Left ventricle myocardium inferior (tissue), 1 donor: ENCODE measurements at places on chromosomes 5 and 9. TPM values are rescaled to one million over a fixed set of nuclear protein-coding genes. Genes with fewer than 3 reads are reported as not detected.

The BASP1 gene
- total RNA-seq = 3.7 TPM

GRCh38 chr5:14628346-14628745 is 36.2 kb upstream of the OTULIN start:
- no peak for DNase-seq

GRCh38 chr5:14864181-14864812 is 7.3 kb downstream of the ANKH start:
- DNase-seq = no peak

DNA sequence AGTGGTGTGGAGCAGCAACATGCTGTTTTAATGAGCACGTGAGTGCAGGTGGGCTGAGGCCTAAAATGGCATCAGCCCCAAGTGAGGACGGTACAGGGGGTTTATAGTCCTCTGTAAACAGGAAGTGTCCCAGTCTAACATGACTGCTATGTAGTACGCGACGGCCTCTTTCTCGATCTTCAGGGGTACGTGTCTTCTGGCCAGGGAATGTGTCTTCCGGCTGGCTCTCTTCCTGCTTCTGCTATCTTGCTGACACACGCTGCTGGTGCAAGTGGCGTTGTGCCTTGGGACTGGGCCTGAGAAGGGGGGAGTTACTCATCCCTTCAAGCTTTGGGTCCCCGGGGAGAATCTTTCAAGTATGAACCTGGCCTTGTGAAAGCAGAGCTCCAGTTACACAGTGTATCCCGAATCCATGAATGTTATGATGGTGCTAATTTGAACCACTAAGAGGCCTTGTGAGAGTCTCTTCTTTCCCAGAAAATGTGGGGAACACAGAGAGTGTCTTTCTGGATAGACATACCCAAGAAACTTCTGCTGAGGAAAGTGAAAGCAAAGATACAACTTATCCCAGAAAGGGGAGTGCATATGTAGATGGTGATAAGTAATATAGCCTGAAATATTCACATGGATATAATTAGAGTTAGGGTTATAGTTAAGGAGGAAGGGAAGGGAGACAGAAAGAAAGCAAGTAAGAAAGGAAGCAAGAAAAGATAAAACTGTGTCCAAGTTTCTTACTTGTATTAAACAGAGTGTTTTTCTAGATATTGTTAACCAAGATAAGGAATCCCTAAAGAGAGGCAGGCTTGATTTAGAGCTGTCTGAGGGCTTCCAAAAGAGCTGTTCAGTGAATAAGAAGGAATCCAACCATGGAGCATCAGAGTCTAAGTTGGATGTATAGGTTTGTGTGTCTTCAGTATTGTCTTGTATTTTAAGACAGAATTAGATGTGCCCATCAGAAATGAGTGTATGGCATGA is 35.5 kb upstream of the ANXA2R start:
- peak; percentile 50 for DNase-seq

The PCSK1 gene
- total RNA-seq = 0.38 TPM

The NR4A3 gene
- total RNA-seq = 6.2 TPM

GRCh38 chr9:20408513-20408912 is 213.8 kb downstream of the MLLT3 start:
- DNase-seq = no peak

DNA sequence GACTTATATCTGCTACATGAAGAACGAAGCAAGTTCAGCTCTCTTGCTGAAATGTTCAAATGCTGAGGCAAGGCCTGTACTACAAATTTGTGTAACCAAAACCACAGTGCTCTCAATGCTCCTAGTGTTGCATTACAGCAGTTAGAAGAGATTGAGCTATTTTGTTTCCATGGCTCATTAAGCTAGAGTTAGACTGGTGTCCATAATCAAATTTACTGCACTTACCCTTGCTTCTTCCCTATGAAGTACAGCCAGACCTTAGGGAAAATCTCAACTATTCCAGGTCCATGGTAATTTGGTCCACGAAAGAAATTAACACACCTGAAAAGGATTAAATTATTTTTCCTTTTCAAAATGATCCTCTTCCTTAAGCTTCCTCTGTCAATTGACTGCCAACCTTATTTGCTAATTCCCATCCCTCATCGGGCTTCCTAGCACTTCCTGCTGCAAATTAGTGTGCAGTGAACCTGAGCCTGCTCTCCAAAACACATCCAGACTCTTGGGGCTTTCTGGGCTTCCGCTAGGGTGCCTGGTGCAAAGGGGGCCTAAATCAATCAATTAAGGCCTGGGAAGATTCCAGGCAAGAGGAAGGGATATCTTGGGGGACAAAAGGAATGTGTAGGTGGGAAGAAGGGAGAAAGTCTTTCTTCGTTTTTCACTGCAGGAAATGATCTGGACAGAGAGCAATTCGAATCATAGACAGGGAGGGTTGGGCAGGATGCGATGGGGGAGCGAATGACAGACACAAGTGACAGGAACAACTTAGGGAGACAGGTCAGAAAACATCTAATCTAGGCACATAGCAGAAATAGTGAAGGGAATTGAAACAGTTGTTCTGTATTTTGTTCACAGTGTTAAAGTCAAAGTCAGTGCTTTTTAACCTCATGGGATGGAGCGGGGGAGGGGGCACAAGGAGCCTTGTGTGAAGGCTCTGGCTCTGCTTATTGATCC is 542.4 kb downstream of the RAB3C start:
- DNase-seq = no peak

DNA sequence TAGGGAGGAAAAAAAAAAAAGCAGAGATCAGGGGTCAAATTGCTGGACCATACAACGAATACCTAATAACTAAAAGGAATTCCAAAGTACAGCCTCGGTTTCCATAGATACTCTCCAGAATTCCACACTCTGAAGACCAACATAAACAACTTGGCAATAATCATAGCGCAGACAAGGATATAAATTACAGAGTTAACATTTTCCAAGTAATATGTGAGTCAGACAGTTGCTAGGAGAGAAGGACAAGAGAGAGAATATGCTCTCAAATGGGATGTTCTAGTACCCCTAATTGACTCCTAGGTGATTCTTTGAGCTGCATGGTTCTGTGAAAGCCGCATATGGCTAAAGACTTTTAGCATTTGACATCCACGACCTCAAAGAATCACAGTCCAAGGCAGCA is 165.2 kb downstream of the FRMD3 start:
- no peak for DNase-seq

DNA sequence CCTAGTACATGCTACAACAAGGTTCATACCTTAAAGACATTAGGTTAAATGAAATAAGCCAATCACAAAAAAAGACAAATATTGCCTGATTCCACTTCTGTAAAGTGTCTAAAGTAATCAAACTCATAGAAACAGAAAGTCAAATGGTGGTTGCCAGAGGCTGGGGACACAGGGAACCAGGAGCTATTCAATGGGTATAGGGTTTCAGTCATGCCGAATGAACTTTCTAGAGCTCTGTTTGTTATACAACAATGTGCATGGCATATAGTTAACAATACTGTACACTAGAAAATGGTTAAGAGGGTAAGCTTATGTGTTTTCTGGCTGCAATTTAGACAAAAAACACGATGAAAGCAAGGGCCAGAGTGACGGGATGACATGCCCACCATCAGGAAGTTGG is 70.8 kb upstream of the EGFLAM start:
- DNase-seq = no peak

The HMGCR gene
- 10.2 TPM for total RNA-seq

DNA sequence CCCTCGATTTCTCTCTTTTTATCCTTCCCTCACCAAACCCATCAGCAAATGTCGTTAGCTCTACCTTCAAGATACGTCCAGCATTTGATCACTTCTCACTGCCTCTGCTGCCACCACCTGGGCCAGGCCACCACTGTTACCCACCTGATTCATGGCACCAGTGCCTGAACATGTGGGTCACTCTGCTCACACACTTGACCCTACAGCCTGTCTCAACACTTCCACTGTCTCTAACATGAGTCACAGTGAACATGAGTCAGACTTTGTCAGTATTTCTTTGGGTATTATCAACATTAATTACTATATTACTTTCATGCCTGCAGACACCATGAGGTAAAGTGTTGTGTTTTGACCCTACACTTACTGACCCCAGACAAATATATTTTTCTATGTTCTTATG is 19.6 kb downstream of the SLC24A2 start:
- no peak for DNase-seq

GRCh38 chr5:96339862-96340261 is 93.2 kb downstream of the PCSK1 start:
- DNase-seq = no peak

DNA sequence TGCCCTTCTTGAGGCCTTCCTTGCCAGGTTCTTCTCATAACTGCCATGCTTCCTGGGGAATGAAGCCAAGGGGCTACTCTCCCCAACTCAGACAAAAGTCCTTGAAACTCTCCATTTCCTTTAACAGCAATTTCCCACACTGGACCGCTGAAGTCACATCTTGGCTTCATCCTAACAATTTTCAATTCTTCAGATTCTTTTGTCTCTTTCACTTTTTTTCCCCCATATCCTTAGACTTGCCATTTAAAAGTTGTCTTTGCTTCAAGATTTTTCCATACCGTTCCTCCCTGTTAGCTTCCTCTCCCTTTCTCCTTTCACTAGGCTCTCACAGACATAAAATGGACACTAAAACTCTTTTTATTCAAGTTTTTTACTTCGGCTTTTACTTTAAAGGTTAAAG is 93.1 kb upstream of the ITGA1 start:
- no peak for DNase-seq

DNA sequence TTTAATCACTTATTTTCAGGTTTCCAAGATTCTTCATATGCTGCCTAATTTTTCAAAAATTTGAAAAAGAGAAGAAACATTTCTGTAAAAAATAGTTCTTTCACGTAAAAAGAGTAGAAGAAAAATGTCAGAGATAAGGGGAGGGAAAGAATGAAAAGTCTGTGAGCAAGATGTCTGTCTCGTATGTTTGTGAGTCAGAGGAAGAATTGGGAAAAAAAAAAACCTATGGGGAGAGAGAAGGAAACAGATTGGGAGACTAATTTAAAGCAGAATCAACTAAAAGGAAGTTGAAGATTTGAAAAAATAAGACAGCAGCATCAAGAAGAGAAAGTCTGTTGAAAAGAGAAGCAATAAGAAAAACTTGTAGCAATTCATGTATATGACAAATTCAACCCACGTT is 456.3 kb downstream of the HINT1 start:
- DNase-seq = no peak

The ZFP2 gene
- total RNA-seq = 0.80 TPM

- no peak for DNase-seq
These were observed 16.9 kb downstream of the TLE4 start for GRCh38 chr9:79588488-79589223.

The TAF11L4 gene
- not detected for total RNA-seq

The GNE gene
- total RNA-seq = 11.7 TPM

GRCh38 chr5:161134083-161134482 is 282.1 kb upstream of the ATP10B start:
- no peak for DNase-seq

DNA sequence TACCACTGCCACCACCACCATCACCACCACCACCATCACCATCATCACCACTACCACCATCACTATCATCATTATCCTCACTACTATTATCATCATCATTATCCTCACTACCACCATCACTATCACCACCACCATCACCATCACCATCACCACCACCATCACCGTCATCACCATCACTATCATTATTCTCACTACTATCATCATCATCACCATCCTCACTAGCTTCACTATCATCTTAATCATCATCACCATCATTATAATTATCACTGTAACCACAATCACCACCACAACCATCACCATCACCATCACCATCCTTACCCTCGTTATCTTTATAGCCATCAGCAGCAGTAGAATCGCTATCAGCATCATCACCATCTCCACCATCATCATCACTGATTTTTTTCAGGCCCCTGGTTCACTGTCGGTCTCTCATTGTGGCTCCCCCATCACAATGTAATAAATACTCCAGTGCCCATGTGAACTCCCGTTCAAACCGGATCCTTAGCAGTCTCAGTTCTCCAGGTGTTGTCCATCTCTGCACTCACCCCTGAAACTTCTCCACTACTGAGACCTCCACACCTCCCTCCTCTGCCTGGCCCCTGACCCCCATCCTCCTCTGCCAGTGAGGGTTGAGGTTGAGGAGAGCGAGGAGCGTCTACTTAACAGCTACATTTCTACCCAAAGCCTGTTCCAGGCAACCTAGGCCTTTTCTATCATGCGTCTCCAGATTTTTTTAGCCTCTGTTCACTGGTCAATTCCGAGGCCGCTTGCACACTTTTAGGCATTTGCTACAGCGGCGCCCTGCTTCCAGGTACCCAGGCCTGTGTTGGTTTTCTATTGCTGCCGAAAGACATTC is 238.2 kb downstream of the PBX3 start:
- no peak for DNase-seq

The COL5A1 gene
- 13.9 TPM for total RNA-seq

The PCDHA9 gene
- not detected for total RNA-seq

DNA sequence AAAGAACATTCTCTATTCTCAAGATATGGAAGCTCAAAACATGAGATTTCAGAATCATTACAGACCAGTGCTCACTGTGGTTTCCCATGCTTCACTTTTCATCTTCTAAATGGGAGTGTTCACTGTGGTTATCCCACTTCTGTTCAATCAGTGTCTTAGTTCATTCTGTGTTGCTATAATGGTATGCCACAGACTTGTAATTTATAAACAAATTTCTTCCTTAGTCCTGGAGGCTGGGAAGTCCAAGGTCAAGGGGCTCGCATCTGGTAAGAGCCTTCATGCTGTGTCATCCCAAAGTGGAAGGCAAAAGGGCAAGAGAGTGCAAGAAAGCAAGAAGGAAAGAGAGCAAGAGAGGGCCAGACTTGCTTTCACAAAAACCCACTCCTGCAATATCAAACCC is 146.3 kb downstream of the TTC39B start:
- DNase-seq = no peak

- no peak for DNase-seq
These were observed 668 bp downstream of the RANBP3L start for GRCh38 chr5:36300927-36301540.

The PKD2L2 gene
- total RNA-seq = 0.16 TPM

DNA sequence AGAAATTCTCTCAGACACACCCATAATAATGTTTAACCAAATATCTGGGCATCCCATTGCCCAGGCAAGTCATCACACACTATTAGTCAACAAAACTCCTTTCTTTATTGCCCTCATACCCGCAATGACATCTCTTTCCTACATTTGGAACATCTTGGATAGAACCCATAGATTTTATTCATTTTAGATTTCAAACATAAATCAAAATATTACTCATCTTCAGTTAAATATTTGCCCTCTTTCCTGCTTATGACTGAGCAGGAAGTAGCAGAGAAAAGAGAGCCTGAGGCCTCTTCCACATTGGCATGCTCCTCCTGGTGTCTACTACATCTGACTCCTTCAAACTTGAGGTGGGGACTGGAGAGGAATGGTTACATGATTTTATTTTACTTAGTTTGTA is 592.0 kb downstream of the CHSY3 start:
- DNase-seq = no peak

- DNase-seq = no peak
These were observed 78.4 kb downstream of the NTNG2 start for GRCh38 chr9:132239999-132240840.

GRCh38 chr9:4829969-4830368 is 37.2 kb downstream of the RCL1 start:
- no peak for DNase-seq

- no peak for DNase-seq
These were observed 159.3 kb downstream of the DMAC1 start for GRCh38 chr9:7640231-7640630.

The TMEM171 gene
- not detected for total RNA-seq
